A549 treated with Hydrocortisone at 1 μM for 4 hours (cell line): ENCODE measurements at places on chromosomes 6 and 20. TPM values are rescaled to one million over a fixed set of nuclear protein-coding genes. Genes with fewer than 3 reads are reported as not detected.

TBX18 gene
- total RNA-seq = 19.2 to 23.9 TPM (median 22.1 TPM) in 5 replicates

MAK gene
- total RNA-seq = 0.09 to 0.21 TPM (median 0.13 TPM) in 5 replicates

BTN1A1 gene
- not detected in 5 replicates for total RNA-seq

HLA-C gene
- 46.3 to 55.2 TPM (median 49.3 TPM) in 5 replicates for total RNA-seq

MYL9 gene
- total RNA-seq = 14.8 to 28.3 TPM (median 18.9 TPM) in 5 replicates

WFDC6 gene
- not detected in 5 replicates for total RNA-seq

KIF6 gene
- 0.07 to 0.22 TPM (median 0.17 TPM) in 5 replicates for total RNA-seq

CRIP3 gene
- total RNA-seq = 0.31 to 0.45 TPM (median 0.37 TPM) in 4 of 5 replicates, not detected in the other

SYNE1 gene
- total RNA-seq = 17.3 to 23.6 TPM (median 18.7 TPM) in 5 replicates

HLA-DRB5 gene
- total RNA-seq = not detected in 5 replicates

IL17F gene
- not detected in 5 replicates for total RNA-seq

PDE10A gene
- 22.9 to 29.3 TPM (median 26.3 TPM) in 5 replicates for total RNA-seq

FAM110A gene
- total RNA-seq = 7.1 to 11.6 TPM (median 9.8 TPM) in 5 replicates

OPN5 gene
- not detected in 5 replicates for total RNA-seq

MOG gene
- total RNA-seq = not detected in 5 replicates

MUC22 gene
- 0.01 to 0.03 TPM (median 0.02 TPM) in 4 of 5 replicates, not detected in the other for total RNA-seq

POM121L2 gene
- total RNA-seq = 0.02 TPM in 1 of 5 replicates, not detected in the others

SLA2 gene
- total RNA-seq = 0.02 to 0.20 TPM (median 0.14 TPM) in 3 of 5 replicates, not detected in the others

MAS1 gene
- total RNA-seq = not detected in 5 replicates

TCF15 gene
- not detected in 5 replicates for total RNA-seq

SLC17A2 gene
- total RNA-seq = not detected in 5 replicates

HSD17B8 gene
- total RNA-seq = 12.2 to 16.7 TPM (median 14.9 TPM) in 5 replicates

ACSS1 gene
- total RNA-seq = 16.1 to 18.5 TPM (median 17.3 TPM) in 5 replicates

CLDN20 gene
- total RNA-seq = not detected in 5 replicates

DPPA5 gene
- not detected in 5 replicates for total RNA-seq

TCF21 gene
- total RNA-seq = 0.02 to 0.10 TPM (median 0.03 TPM) in 5 replicates

HSF2 gene
- total RNA-seq = 3.9 to 7.4 TPM (median 7.1 TPM) in 5 replicates

TGM2 gene
- total RNA-seq = 336 to 542 TPM (median 501 TPM) in 5 replicates

LINC00237 gene
- not detected in 5 replicates for total RNA-seq

RIPOR3 gene
- total RNA-seq = not detected in 5 replicates

VWA7 gene
- 1.1 to 1.7 TPM (median 1.5 TPM) in 5 replicates for total RNA-seq

CBLN4 gene
- not detected in 5 replicates for total RNA-seq
